ENCODE measurements at places on chromosomes 7 and 10.

DNA sequence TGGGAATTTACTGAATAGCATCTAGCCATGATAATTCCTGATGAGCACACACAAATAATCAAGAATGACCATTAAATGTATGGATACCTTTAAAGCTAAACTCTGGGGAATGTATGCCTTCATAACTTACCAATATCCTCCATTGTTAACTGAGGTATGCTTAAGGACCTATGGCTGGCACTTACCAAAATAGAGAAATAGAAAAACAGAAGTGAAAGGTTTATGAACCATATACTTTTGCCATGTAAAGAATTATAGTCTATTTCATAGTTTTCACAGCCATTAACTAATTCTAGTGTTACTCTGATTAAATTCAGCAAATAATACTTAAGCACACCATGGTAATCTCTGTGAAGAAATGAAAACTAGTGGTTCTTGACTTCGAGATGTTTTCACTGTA lies 1360.6 kb upstream of the LRRTM3 start:
- no peak for DNase-seq

- no peak for DNase-seq
Measured at GRCh38 chr7:904847-905246, 28.5 kb downstream of the GET4 start.

- no peak for DNase-seq
Measured at GRCh38 chr10:13673156-13673555, 86.4 kb downstream of the PRPF18 start.

DNA sequence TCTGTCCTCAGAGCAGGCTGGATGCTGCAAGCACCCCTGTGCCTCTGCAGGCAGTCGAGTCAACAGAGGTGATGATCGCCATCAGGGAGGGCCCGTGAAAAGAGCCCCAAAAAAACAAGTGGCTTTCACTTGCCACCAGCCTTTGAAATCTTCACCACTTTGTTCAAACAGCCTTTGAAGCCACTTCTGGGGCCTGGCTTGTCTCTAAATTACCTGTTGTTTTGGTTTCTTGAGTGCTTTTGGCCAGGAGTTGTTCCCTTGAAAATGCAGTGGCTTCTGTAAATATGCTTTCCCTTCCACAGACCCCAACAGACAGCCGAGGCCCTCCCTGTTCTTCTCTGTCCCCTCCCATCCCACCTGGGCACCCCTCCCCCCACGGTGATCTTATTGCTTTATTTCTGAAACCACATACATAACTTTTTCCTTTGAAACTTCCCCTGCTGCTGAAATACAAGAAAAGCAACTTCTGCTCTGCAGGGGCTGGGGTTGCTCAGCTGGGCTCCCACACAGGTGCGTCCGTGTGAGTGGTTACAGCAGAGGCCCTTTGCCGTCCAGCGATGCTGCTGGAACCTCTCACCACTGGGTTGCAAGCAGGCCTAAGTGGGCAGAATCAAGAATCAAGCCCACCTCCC lies 283.8 kb upstream of the SHH start:
- DNase-seq: no peak

DNA sequence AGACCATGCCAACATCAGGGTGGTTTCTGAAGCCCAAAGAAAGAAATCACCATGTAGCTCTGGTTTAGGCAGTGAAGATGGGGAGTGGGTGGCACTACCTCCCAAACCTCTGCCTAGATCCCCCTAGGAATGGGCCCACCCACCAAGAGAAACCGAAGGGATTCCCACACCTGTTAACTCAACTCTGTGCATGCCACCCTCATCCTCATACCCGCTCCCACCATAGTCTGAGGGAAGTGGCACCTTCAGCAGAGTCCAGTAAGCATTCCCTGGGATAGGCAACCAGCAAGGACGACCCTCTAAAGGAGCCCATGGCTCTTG lies 1.7 kb upstream of the PLXNA4 start:
- DNase-seq: no peak

GRCh38 chr7:7642081-7642480 lies 1.5 kb downstream of the UMAD1 start:
- no peak for DNase-seq

DNA sequence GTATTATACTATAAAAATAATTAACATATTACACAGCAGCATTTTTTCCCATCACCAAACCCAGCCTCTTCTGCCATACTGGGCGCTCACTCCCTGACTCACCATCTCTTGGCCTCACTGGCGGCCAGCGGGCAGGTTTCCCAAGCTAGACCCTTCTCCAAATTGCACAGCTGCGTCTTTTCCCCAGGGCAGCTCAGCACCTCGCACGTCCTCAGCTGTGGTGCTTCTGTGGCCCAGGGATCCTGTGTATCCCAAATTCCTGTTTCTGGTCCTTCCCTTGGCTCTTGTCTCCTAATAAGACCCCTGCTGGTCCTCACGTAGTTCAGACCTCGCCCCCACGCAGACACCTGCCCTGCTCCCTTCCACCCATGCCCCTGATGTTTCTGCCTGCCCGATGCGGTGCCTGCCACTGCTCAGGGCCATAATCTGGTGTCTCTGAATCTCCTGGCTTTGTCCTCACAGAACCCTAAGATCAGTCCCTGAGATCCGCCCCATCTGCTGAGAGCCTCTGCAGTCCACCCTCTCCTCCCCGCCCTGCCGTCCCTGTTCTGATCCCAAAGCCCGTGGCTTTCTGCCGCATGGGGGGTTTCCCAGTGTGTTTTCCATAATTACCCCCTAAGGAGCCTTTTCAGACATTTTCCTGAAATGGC lies 290.1 kb downstream of the TCERG1L start:
- DNase-seq: no peak

GRCh38 chr7:17528636-17529035 lies 230.2 kb downstream of the AHR start:
- no peak for DNase-seq

DNA sequence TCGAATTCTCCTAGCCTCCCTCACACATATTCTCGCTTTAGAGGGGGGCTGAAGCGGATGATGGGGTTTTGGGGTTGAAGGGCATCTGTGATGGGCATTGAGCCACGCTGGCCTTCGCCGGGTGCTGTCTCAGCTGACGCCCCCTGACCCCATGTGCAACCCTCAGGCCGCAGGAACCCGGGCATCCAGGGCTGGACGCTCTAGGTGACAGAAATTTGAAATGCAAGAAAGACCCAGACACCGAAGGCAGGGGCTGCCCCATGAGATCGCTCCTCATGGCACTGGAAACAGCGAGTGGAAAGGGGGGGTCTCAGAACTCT lies 664 bp upstream of the C10orf88 start:
- DNase-seq: no peak

- no peak for DNase-seq
Measured at GRCh38 chr7:100476903-100477870, 1.8 kb downstream of the TSC22D4 start.

GRCh38 chr10:5620966-5621365 lies 45.4 kb downstream of the ASB13 start:
- DNase-seq: no peak

DNA sequence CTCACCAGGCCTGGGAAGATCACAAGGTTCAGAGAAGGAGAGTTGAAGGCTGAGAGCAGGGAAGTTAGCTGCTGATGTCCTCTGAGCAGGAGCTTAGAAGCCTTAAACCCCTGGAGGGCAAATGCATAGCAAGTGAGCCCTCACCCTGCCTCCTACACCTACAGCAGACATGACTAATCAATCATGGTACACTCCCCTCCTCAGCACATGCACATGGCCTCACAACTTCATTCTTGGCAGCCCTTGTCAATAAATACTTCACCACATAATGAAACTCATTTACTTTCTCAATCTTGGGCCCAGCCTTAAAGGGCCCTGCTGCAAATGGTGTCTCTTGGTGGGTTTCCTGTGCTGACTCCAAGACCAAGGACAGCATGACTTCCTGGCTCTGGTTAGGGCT lies 12.9 kb downstream of the MMRN2 start:
- no peak for DNase-seq

DNA sequence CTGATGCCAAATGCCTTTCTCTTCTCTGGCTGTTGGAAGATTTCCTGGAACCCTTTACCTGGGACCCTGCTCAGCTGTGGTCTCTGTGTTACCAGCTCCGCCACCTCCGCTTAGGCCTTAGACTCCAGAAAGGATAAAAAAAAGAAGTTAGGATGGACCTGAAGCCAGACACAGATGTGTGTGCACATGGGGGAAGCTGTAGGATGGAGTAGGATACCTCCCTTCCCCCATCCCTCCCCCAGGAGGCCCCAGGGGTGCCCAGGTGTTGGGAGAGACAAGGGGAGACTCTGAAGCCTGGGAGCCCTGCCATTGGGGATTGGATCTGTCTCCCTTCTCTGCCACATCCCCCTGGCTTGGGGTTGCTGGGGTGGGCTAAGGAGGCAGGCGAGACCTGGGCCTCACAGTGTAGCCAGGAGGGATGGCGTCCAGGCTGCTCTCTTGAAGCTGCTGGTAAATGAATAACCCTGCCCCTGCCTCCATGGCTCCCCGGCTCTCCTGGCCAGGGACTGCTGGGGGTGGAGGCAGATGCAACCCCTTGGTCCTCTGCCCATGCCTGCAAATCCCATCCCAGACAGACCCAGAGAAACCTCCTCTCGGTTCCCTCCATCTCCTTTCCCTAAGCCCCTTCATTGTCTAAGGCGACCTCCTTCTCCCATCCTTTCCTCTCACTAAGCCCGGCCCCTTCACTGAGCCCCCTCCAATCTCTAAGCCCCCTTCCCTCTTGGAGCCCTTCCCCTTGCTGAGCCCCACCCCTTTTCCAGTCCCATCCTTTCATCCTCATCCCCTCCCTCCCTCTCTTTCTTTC lies 8.0 kb downstream of the CLDN3 start:
- no peak for DNase-seq

DNA sequence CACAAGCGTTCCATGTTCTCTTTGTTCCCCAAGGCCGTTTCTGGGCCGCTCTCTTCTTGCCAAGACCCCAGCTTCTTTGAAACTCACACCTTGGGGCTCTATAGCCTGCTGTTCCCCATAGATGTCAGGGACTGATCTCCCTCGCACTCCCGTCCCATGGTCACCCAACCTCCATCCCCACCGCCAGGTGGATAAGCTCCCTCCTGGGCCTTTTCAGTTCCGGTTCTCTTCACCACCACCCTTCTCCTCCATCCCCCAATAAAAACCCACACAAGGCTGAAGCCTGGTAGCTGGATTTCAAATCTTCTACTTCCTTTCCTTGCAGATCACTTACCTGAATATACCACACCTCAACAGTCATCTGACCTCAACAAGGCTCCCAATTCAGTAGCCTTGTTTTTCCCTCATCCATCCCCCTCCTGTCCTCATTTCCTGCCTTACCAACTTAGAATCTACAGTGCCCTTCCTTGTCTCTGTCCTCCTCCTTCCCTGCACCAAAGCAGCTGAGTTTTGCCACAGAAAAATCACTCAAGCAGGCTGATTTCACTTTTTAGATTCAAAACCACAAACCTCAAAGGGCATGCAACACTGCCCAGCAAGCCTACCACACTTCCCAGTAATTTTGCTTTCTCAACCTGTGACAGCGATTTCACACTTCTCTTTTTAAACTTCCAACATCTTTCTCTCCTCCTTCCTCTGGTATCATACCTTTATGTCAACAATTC lies 7.7 kb downstream of the SLC37A3 start:
- no peak for DNase-seq

DNA sequence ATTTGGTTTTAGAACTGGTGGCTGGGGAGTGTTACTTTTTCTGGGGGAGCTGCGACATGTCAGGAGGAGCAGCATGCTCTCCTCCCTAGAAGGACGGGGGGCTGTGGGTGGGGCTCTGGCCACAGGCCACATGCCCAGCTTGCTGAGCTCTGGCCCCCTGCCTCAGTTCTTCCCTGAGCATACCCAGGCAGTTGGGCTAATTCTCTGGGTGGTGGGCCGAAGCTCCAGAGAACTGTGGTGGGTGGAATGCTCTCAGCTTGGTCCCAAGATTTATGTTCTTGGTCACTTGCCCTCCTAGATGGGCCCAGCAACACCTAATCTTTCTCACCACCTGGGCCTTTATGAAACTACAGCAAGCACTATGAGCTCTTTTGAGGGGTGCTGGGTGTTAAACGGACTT lies 5.1 kb upstream of the ZNF775 start:
- no peak for DNase-seq

GRCh38 chr10:22222236-22223190 lies 4.7 kb upstream of the EBLN1 start:
- DNase-seq: no peak

GRCh38 chr7:38962028-38962427 lies 15.7 kb upstream of the POU6F2 start:
- DNase-seq: no peak

GRCh38 chr7:122038134-122038533 lies 105.9 kb downstream of the AASS start:
- no peak for DNase-seq

DNA sequence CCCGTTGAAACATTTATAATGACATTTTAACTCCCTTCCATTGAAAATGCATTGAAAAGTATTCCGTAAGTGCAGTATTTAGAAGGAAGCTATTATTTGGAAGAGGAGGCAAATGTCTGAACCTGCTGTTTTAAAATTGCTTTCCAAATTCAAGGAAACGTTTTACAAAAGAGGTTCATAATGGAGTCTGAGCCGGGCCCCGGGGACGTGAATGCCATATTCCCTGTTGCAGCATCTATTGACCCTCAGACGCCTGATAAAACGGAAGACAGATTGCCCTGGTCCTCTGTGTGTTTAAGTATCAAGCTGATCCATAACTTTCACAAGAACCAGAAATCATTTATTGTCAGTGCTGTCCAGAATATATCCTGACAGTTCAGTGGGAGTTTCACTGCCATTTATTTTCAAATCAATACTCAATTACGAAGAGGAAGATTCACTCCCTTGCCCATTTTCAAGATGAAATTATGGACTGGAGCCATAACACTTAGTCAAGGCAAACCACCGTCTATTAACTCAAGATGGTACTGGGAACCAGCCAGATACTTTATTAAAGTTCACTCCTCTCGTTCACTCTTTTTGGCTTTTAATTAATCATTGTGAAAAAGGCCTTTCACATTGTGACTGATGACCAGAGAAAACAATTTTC lies 435.7 kb upstream of the PFKP start:
- DNase-seq: no peak

DNA sequence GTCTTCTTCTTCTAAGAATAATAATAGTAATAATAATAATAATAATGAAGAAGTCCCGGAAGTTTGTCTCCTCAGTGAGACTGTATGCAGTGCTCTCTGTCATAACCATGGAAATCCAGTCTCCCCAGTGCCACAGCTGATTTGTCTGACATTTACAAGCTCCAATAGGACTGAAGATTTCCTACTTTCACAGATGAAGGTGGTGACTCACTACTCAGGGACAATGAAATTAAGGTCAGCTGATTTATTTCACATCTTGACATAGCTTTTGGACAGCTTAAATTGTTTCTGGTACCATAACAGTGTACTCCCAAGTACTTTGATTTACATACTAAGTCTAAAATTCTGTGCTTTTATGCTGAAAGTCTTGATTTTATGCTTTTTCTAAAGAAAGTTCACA lies 6.9 kb downstream of the CELF2 start:
- no peak for DNase-seq

GRCh38 chr10:129305046-129305445 lies 162.0 kb upstream of the MGMT start:
- DNase-seq: no peak

GRCh38 chr10:52469970-52470705 lies 156.1 kb downstream of the DKK1 start:
- DNase-seq: no peak

All from GM04503 (cell line).